OCI-LY7 (cell line): ENCODE measurements at places on chromosomes 7 and 10.

GRCh38 chr7:45484094-45484493 lies 90.1 kb upstream of the ADCY1 start:
- no peak for DNase-seq

- DNase-seq, result no peak
These were observed 137.7 kb upstream of the MDFIC start for GRCh38 chr7:114784177-114784576.

- DNase-seq, result peak; percentile 36
These were observed 174.8 kb downstream of the DKK1 start for GRCh38 chr10:52488606-52489485.

DNA sequence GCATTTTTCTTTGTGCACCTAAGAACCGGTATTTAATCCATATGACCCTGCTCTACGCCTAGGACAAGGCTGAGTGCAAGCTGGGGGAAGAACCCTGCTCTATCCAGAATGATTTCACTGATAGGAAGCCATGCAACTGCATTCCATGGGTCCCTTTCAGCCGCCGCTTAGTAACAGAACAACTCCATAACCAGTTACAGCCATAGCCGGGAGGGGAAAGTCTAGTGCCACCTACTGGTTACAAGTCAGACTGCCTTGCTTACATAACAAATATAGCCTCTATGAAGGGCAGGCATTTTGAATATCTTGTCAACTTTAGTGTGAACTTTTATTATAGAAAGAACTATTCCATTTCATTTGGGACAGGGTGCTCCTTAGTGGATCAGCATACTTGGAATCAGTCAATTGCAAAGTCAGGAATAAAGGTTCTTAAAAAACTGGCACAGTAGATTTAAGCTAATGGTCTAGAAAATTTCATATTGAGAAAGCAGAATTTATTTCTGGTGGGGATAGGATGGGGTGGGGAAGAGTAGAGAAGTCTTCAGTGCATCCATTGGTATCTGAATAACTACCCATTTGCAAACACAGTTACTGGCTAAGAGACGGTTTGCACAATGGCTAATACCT lies 521.7 kb downstream of the ADRA2A start:
- DNase-seq, result peak; percentile 55

GRCh38 chr7:2613098-2613930 lies 18.5 kb upstream of the TTYH3 start:
- DNase-seq, result peak; percentile 59

DNA sequence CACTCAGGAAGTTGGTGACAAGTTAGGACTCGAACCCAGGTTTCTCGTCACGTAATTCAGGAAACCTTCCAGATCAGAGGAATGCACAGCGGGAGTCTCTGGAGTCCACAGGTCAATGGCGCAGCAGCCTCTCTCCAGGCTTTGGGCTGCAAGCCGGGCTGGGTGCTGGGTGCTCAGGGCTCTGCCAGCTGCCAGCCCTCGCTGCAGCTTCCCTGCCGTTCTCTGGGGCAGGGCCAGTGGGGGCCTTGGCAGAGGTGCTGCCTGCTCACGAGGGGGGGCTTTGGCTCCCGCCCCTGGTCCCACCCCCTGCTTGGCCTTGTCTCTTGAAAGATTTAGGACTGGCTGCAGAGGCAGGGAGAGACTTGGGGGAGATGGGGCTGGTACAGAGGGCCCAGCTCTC lies at the start of gene TACR2:
TACR2 (minus strand) TSS at position 224 of the 400 bp plus-strand sequence. CDS start 595 bp downstream, outside the sequence.
- no peak for DNase-seq

DNA sequence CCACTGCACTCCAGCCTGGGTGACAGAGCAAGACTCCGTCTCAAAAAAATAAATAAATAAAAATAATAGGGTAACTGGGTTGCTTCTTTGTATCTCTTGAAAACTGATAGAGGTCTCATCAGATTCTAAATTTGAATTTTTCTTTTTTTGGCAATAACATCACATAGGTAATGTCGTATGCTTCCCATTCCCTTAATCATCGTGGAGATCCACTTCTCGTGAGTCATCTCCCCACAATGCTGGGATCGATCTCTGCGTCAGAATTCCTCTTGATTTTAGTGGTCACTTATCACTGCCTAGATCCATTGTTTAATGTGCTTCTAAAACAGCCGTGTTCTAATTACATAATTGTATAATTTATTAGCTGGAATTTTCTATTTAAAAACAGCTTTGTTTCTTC lies 70.5 kb upstream of the DNAJB6 start:
- DNase-seq, result no peak

DNA sequence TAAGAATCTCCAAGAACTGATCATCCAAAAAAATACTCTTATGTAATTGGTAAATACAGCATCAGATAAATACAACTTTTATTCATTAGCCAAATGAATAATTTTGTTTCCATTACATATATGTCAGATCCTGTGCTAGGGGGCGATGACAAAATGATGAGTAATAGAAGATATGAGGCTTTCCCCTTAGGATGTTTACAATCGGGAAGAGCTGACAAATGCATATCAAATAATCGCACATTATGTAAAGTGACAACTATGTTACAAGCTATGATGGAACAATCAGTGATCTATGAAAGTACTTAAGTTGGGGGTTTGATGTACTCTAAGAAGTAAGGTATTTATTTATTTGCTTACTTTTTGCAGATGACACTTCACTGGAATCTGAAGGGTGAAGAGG lies 465.6 kb upstream of the VSTM2A start:
- no peak for DNase-seq

- DNase-seq, result no peak
These were observed 128.4 kb downstream of the PAXIP1 start for GRCh38 chr7:154874409-154875113.

GRCh38 chr7:24965831-24966708 lies 13.9 kb downstream of the OSBPL3 start:
- DNase-seq, result peak; percentile 83

GRCh38 chr10:102608487-102608886 lies 35.8 kb upstream of the TRIM8 start:
- no peak for DNase-seq

GRCh38 chr7:82289152-82289535 lies 154.4 kb downstream of the CACNA2D1 start:
- no peak for DNase-seq

DNA sequence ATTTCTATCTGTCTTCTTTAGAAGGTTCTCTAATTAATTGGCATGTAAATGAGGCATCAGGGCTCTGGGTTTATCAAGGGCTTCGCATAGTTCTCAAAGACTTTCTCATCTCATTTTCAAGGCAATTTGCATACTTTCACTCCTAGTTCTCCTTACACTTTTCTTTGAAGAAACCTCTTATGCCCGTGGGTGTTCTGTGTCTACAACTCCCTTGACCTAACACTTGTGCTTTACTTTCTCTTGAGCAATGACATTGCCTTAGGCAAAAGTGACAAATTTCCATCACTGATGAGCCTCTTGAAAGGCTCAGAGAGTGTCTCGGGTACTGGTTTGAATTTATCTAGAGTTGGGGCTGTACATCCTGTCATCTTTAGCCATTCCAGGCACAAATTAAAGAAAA lies 74.7 kb upstream of the ITPRID1 start:
- DNase-seq, result no peak

- DNase-seq, result no peak
These were observed 199.0 kb upstream of the RHOBTB1 start for GRCh38 chr10:61142987-61143386.

- no peak for DNase-seq
These were observed 51.9 kb upstream of the GNAT3 start for GRCh38 chr7:80563561-80564327.

DNA sequence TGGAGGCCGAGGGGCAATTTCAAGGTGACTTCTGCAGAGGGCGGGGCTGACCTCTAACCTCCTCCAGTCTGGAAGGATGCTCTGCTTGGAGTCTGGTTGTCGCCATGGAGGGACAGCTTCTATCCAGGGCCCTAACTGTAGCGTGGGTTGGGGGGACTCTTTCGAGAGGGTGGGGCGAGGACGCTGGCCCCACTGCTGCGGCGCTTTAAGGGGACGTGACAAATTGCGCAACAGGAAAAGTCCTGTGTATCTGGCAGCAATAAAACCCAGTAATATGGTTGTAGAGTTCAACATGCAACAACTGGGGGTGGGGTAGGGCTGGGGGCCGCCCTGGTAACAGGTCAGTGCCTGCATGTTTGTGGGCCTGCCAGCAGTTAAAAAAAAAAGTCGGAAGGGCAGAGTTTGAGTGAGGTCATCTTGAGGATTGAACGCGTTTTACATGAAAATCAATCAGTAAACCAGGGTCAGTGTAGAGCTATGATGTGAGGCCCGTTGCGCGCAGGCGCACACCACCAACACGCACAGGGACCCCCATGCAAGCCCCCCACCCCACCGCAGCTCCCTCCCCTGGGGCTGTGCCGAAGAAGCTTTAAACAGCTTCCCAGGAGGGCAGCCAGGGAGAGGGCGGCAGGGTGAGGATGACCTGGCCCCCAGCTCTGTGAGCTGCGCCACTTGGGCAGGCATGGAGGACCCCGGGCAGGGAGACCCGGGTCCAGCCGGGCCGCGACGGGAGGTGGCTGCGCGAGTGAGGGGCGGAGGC lies 4.3 kb downstream of the SHH start:
- no peak for DNase-seq

GRCh38 chr10:78337016-78337415 lies 303.4 kb downstream of the RPS24 start:
- no peak for DNase-seq

DNA sequence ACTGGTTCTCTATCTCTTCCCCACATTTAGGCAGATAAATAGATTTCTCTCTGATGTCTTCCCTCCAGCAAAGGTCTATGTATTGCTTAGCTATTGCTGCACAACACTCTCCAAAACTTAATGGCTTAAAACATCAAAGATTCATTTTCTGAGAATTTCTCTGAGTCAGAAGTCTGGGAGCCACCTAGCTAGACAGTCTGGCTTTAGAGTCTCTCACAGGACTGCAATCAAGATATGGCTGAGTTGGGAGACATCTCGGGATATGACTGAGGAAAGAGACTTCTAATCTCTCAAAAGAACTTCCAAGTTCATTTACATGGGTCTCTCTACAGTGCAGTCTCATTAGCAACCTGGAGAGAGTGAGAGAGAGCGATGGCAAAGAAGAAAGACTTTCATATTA lies 553.6 kb upstream of the GHITM start:
- no peak for DNase-seq

GRCh38 chr10:14358886-14359573 lies 28.3 kb upstream of the FRMD4A start:
- DNase-seq, result no peak

GRCh38 chr7:132817949-132818348 lies 241.7 kb upstream of the PLXNA4 start:
- DNase-seq, result no peak

DNA sequence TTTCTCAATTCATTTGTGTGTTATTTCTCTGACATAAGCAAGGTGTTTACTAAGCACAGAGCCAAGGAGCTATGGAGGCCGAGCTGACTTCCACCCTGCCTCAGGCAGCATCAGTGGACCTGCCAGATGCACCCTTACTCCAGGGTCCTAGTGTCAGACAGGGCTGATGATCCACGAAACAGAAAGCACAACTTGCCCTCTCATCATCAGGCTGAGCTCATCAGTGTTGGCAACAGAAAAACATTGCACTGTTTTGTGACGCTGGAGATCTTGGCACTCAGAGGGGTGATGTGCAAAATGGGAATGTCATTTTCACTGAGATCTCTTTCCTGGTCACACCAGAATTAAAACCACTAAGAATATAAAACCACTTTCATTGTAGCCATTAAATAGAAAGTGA lies 201.8 kb downstream of the GLI3 start:
- no peak for DNase-seq

- peak; percentile 75 for DNase-seq
These were observed 1.7 kb upstream of the CTNNA3 start for GRCh38 chr10:67697724-67698131.

GRCh38 chr10:119762805-119763798 lies 37.3 kb downstream of the INPP5F start:
- DNase-seq, result no peak

DNA sequence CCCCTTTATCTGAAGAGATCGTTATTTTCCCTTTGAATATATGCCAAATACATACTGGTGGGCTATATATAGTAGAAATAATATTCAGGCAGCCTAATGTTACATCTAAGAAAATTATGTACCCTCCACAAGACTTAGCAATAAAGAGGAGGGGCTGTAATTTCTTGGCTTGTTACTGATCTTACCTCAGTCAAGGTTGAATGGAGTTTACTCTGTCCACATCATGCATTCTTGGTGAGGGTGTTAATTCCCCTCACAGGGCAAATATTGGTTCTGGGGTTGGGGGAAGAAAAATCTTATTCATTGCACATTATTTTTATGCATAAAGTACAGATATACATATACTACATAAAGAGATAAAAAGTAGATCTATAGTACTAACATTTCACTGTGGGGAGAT lies 145.8 kb upstream of the ANK3 start:
- DNase-seq, result no peak

- no peak for DNase-seq
These were observed 375.8 kb downstream of the GATA3 start for GRCh38 chr10:8430321-8430720.

DNA sequence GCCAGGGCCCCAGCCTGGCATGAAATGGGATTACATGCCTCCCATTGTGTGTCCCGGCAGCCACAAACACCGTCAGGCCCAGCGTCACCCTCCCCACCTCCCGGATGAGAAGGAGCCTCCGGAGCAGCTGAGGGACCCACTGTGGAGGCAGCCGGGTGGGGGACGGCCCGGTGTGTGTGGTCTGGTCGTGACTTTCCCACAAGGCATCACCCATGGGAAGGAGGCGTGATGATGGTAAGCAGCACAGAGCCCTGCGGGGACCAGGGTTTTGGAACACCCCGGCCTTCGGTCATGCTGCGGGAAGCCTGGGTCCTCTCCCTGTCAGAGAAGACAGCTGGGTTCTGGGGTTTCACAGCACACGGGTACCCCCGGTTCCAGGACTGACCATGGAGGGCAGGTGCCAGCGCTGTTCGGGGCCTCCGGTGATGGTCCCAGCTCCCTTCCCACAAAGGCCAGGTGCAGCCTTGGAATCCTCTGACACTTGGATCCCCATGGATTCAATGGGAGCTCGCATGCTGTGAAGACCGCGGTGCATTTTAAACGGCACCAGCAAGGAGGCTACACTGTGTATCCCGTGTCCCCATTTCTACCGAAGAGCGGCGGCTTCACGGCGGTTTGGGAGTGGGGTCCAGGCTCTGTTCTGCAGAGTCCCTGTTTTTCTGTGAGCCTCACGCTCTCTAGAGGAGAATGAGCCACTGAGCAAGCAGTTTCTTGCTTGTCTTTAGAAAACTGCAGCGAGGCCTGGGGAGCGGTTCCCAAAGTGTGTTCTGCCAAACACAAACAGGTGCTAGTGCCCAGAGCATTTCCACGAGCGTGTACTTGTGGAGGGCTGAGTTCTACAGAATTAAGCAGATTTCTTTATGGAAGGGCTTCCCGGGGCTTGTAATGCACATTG lies 336.0 kb downstream of the ADARB2 start:
- no peak for DNase-seq

- no peak for DNase-seq
These were observed 18.1 kb upstream of the TLX1 start for GRCh38 chr10:101112799-101113594.

- no peak for DNase-seq
These were observed 4.8 kb upstream of the ACTA2 start for GRCh38 chr10:88957381-88957780.

DNA sequence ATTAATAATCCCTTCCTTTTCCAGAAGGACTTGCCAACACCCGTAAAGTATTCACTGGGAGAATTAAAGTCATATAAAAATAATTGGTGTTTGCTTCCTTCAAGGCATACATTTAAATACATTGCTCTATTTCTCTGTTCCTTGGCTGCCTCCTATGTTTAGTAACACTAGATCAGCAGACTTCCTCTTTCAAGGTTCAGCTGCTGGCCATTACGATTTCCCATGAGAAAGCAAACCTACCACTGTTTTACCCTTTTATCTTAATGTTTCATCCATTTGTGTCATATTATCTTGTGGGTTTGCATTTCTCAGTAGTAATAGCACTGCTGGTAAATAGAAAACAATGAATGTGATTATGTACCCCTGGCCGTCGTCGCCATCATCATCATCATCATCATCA lies 313.8 kb upstream of the BMPER start:
- no peak for DNase-seq
